Fibroblast of skin of left biceps (primary cell): ENCODE measurements at places on chromosomes 12 and 14.

DNA sequence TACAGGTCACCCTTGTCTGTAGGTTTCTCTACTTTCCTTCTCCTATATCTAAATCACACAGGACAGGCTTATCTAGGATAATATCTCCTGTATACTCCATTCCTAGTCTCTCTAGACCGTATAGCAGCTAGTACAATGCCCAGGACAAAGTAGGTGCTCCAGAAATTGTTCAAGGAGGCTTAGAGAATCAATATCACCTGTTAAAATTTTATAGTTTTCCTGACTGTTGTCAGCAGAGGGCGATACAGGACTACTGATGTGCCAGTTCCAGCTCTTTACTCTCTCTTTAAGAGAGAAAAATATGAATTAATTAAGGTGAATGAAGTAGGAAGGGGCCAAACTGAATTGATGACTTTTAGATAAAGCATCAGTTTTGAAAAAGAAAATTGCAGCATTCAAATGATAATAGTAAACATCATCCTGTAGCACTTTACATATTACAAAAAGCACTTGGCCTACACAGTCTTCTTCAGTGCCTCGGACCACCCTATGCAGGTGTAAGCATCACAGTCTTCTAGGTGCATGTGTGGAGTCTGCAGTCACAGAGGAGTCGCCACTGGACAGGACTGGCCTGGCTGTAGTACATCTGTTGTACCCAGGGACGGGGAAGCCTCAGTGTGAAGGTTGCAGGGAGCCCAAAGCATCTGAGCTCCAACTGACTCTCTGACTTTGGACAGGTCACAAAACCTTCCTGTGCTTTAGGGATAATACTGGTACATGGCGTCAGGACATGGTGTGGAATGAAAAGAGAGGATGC lies 61.9 kb upstream of the MAX start:
- no peak for DNase-seq

DNA sequence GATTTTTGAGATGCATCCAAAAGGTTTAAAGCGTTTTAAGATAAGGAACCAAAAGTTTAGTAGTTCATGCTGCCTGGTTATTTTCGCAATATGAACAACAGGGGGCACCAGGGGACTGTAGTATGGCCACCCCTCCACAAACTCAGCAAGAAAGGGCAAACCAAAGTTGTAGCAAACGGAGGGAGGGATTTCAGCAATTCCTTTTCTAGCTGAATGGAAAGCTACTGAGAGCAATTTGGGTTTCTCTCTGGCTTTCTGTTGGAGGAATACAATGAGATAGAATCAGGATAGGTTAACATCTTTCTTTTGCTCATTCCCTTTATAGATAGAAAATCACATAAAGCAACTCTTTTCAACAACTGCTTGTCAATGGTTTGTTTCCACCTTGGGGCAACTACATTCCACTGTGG lies 62.5 kb downstream of the DRAM1 start:
- DNase-seq: peak; percentile 53

GRCh38 chr12:51183816-51184215 lies 10.9 kb upstream of the TFCP2 start:
- DNase-seq: no peak

GRCh38 chr12:56143870-56144269 lies 8.5 kb upstream of the MYL6B start:
- no peak for DNase-seq

GRCh38 chr14:85762526-85762925 lies 232.6 kb downstream of the FLRT2 start:
- DNase-seq: no peak

- DNase-seq: no peak
Measured at GRCh38 chr12:116780942-116781341, 42.8 kb downstream of the RNFT2 start.

DNA sequence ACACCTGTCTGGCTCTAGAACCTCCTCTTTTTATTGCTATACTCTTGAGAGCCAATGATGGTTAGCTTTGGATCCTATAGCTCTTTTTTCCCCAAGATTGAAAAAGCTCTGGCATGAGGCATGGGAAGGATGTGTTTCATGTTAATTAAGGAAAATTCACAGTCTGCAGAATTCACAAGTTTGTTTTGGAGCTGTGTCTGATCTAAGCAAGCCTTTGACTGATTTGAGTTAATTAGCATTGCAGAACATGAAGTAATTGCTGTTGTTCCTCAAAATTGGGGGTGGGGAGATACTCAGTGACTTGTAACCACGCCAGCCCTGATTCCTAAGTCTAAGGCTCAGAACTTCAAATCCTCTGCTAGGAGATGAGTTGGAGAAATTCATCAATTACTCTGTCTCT lies 205.0 kb downstream of the SUDS3 start:
- no peak for DNase-seq

DNA sequence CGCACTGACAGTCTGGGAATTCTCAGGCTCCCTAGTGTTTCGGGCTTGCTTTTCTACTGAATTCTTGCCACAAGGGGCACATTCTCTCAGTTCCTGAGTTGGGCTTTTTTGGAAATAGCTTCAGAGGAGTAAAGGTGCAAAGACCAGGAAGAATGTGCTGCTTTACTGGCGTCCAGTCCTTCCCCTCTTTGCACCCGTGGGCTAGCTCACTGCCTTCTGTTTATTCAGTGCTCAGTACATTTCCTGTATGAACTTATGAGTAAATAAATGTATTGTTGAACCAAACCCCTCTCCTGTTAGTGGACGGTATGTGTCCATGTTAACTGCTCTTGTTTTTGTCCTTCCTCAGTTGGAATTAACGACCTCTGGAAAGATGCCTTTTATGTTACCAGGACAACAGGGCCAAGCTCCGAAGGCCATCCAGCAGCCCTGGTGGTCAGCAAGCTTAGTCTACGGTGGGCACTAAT lies 24.0 kb downstream of the GSG1 start:
- no peak for DNase-seq

DNA sequence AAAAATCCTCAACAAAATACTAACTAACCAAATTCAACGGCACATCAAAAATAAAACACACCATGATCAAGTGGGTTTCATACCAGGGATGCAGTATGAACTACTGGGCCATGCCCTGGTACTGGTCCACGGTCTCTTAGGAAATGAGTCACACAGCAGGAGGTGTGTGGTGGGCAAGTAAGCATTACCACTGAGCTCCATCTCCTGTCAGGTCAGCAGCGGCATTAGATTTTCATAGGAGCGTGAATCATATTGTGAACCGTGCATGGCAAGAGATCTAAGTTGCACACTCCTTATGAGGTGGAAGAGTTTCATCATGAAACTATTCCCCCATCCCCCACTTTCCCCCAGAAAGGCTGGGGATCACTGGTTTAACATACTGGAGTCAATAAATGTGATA lies 6.7 kb upstream of the LGR5 start:
- no peak for DNase-seq

GRCh38 chr12:42904683-42905418 lies 315.3 kb upstream of the PRICKLE1 start:
- DNase-seq: no peak

DNA sequence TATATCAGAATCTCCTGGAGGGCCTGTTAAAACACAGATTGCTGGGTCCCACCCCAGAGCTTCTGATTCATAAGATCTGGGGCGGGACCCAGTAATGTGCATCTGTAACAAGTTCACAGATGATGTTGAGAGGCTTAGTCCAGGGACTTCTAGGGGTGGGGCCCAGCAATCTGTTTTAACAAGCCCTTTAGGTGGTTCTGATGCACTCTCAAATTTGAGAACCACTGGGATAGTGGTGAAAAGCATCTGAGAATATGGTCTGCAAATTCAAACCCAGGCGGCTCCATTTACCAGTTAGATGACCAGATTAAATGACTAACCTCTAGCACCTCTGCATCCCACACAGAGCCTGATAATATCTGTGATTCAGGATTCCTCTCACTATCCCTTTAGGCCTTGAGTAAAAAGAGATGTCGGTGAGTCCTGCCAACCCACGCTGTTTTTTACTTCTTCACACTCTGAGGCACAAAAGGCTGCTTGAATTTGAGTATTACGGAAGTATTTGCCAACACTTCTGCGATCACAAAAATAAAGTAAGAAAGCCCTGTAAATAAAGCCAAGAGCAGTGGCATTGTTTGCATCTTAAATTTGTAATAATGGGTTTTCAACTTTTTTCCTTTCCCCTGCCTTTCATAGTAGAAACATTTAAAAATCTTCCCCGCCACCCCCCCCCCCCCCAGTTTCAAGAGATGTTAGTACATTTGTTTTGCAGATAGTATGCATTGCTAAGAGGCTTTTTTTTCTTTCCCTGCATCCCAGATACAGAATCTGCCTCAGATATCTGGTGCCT lies 1.8 kb upstream of the FRS2 start:
- no peak for DNase-seq

DNA sequence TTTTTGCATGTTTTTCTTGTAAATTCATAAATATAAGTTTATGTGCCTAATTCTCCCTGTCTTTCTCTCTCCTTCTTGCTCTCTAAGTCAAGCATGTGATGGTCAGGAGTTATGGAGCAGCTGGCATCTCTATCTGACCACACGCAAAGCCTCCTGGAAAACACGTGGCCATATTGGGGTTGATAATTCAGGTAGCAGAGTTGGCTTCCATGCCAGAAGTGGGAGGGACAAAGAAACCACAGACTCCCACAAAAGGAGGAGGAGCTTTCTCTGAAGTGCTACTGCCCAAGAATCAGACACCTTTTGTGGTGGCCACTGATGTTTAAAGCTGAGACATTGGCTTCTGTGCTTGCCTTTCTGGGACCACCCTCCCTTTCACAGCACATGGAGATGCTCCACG lies 517.6 kb upstream of the TMEM132C start:
- DNase-seq: no peak
